ENCODE measurements at places on chromosomes 2 and 18. TPM values are rescaled to one million over a fixed set of nuclear protein-coding genes. Genes with fewer than 3 reads are reported as not detected.

Gene TNFRSF11A
- 1.6 TPM for polyA plus RNA-seq

Gene VSNL1
- polyA plus RNA-seq, result 6.1 TPM

GRCh38 chr2:23399674-23400261, 14.8 kb downstream of the KLHL29 start:
- no peak for DNase-seq

DNA sequence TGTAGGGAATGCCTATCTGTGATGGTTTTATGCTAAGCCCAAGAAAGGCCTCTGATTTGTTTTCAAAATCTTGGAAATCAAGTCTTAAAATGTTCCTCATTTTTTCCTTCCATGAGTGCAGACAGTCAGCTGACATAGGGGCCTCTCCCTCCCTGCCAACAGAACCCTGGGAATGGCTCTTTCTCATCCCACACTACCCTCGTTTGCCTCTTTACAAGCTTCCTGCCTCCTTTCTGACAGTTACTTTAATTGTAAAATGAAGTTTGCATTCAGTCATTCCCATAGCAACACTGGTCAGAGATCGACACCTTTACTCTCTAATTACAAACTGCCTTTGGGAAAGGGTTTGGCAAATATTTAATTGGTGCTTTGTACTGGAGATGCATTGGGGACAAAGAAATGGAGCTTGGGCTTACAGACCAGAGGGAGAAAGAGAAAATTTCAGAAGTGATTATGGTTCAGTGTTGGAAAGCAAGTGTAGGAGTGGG, 25.4 kb downstream of the KIF5C start:
- DNase-seq, result no peak

DNA sequence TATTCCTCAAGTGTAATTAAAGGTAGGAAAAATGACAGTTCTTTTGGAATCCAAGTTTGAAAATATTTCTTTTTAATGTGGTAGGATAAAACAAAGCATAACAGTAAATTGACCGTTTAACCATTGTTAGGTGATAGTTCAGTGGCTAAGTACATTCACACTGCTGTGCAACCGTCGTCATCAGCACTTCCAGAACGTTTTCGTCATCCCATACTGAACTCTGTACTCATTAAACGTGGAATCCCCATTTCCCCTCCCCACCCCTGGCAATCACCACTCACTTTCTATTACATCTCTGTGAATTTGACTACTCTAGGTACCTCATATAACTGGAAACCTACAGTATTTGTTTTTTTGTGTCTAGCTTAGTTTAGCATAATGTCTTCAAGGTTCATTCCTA, 32.9 kb upstream of the FZD5 start:
- no peak for DNase-seq

DNA sequence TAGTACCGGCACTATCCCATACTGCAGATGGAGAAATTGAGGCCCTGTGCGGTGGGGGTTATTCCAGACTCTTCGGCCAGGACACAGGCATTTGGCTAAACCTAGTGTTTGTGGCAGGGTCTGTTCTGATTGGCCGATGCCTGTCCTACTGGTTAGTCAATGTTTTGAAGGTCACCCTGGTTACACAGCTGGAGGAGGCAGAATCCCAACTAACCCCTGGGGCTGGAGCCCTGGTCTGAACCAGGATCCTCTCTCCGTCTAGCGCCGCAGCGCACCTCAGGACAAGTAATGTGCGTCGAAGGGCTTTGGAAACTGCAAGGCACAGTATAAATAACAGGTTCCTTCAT, 19.4 kb downstream of the TEX44 start:
- DNase-seq, result no peak

- no peak for DNase-seq
Measured at GRCh38 chr2:190627448-190628412, 21.2 kb upstream of the NAB1 start.
